ENCODE measurements at places on chromosomes 5 and 9. TPM values are rescaled to one million over a fixed set of nuclear protein-coding genes. Genes with fewer than 3 reads are reported as not detected.

Gene LCN15
- not detected for total RNA-seq

Gene FCN1
- total RNA-seq, result not detected

Gene PPP3R2
- not detected for total RNA-seq

Gene AK6
- 43.3 TPM for total RNA-seq

Gene EDIL3
- total RNA-seq, result 512 TPM

Gene CDC23
- 21.1 TPM for total RNA-seq

Gene HMGXB3
- 32.6 TPM for total RNA-seq

Gene C5
- total RNA-seq, result 8.2 TPM

Gene CCL19
- total RNA-seq, result not detected

Gene SOX30
- not detected for total RNA-seq

Gene BTNL8
- not detected for total RNA-seq

Gene SLC36A3
- total RNA-seq, result not detected

Gene FTMT
- total RNA-seq, result not detected

Gene FOXD4L5
- 0.06 TPM for total RNA-seq

Gene SMIM33
- not detected for total RNA-seq

Gene STPG3
- total RNA-seq, result not detected

Gene PCDHA1
- under 0.01 TPM for total RNA-seq

Gene C5orf22
- 12.0 TPM for total RNA-seq

Gene TRIM52
- 6.3 TPM for total RNA-seq

Gene CCL27
- total RNA-seq, result not detected

Gene POLK
- total RNA-seq, result 34.0 TPM

Gene PCDHA6
- total RNA-seq, result 0.26 TPM

Gene SLC22A4
- 1.7 TPM for total RNA-seq

Gene CTXN3
- not detected for total RNA-seq

Gene IRX1
- total RNA-seq, result 0.53 TPM

Gene FBLL1
- total RNA-seq, result 0.56 TPM

Gene GTF3C5
- 28.9 TPM for total RNA-seq

Gene GARIN3
- total RNA-seq, result not detected

Gene MSMP
- 0.31 TPM for total RNA-seq

Gene FAM78A
- total RNA-seq, result 0.44 TPM

Gene SLC45A2
- 0.19 TPM for total RNA-seq
